ENCODE measurements at places on chromosomes 5 and 9.

- peak; percentile 72 for DNase-seq
Measured at GRCh38 chr5:181190711-181191525, 14.1 kb downstream of the TRIM7 start.

GRCh38 chr9:114888607-114889006 lies 41.8 kb downstream of the TNFSF8 start:
- no peak for DNase-seq

GRCh38 chr5:89273289-89273688 lies 390.3 kb upstream of the MEF2C start:
- no peak for DNase-seq

DNA sequence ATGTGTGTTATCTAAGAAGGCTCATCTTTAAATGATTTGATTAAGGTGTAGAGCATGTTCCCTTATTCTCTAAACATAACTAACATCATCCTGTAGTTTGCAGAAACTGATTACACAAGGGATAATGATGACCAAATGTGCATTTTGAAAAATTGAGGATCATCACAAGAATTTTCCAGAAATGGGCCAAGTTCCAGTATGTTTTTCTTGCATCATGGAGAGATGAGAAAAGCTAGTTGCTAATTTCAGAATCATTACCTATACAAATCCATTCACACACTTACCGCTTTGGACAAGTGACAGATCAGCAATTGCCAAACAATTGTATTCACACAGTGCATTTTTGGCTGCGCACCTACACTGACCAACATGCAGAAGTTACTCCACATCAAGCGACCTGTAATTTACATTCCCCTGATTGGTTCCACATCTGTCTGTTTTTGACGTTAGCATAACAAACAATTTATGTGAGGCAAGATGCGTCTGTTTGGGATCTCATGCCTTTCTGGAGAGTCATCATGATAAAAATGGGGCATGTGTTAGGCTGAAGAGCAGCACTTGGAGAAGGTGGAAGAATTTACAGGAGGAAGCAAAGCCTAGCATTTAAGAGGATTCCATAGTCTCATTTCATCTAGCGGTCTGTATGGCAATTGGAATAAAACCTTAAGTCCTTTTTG lies 2.8 kb upstream of the BNC2 start:
- no peak for DNase-seq

GRCh38 chr9:120888626-120889025 lies 11.6 kb upstream of the PHF19 start:
- no peak for DNase-seq

DNA sequence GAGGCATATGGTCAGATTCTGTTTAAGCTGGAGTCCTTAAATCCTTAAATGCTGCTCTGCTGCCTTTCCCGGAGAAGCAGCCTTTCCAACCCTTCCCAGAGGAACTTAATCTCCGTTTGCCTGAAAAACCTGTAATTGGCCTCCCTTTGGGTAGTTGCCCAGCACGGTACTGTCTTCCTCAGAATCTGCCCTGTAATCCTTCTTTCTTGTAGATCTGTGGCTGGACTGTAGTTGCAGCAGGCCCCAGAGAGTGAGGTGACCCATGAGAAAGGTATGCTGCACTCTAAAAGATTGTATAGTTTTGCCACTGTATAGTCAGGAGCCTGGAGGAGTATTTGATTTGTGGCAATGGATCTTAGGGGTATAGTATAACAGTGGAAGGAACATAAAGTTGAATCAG lies 11.7 kb downstream of the SPIN1 start:
- no peak for DNase-seq

GRCh38 chr5:167263185-167263584 lies 1028.3 kb upstream of the WWC1 start:
- DNase-seq, result no peak

DNA sequence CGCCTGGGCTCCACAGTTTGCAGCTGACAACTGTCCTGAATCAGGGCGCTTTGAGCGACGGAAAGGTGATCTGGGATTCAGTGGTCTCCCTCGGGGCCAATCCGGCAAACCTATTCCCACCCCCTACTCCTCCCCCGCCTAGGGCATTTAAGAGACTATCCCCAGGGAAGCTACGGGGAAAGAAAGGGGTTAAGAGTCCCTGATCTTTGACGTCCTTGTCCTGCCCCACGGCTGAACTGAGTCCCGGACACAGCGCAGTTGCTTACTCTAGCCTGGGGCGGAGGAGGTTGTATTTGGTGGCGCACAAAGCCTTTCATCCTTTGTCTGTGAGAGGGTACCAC lies 3.4 kb downstream of the RORB start:
- DNase-seq, result peak; percentile 56

DNA sequence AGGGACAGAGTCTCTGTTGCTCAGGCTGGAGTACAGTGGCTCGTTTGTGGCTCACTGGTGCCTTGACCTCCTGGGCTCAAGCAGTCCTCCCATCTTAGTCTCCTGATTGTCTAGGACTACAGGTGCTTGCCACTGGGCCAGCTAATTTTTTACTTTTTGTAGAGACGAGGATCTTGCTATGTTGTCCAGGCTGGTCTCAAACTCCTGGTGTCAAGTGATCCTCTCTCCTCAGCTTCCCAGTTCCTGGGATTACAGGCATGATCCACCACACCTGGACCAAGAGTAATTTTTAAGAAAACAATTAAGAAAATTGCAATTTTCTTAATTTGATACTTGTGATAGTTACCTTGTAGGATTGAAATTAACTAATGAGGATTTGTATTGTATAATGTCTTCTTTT lies 73.9 kb downstream of the GPBP1 start:
- DNase-seq, result no peak

DNA sequence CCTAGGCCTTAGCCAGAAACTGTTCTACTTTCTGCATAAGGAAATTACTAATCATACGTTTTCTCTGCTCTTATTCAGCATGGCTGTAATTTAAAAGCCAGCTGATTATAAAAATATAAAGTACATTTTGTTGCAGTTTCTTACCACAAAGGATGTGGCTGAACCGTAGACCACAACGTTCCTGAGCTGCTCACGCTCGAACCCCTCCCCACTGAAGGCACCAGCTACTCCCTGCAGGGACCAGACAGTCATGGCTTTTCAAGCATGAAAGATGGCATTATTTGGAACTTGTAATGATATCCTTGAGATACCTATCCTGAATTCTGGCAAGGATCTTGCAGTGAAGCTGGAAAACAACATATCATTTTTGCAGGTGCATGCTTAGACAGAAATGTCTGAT lies 91.8 kb upstream of the DMRT1 start:
- no peak for DNase-seq

DNA sequence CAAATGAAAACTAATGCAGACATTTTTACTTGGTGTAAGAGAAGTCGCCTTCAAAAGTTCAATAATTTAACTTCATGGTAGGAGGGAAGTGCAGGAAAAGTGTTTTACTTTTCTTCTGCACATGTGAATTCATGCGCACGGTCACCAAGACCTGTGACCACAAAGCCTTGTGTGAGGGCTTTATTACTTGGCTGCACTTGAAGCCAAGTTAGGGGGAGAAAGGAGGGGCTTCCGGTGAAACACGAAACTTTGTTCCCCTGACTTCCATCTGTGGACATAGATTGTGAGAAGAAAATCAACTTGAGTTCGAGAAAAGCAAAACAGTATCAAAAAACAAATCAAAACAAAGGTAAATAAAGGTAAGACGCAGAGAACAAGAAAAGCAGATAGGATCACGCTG lies 239.9 kb downstream of the ROR2 start:
- DNase-seq, result no peak

GRCh38 chr5:95986001-95986400 lies 24.4 kb upstream of the ELL2 start:
- DNase-seq, result no peak

GRCh38 chr5:108504974-108505373 lies 123.1 kb upstream of the FBXL17 start:
- DNase-seq, result no peak

DNA sequence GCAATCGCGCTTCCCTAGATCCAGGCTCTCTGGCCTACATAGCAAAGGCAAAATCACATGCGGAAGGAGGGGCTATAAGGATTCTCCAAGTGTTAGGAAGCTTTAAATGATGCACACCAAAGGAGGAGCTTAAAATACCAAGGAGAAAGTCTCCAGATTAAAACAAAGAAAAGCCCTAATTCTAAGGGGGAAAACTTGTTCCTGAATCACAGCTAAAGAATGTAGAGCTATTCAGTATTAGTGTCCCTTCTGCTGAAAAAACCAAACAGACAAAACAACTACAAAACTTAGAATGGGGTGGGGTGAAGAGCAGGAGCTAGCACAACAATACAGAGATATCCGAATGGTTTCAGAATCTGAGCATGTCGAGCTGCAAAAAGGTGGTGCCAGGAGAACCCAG lies 213.7 kb downstream of the DCP2 start:
- no peak for DNase-seq

- no peak for DNase-seq
Measured at GRCh38 chr9:108245331-108245730, 610.5 kb downstream of the ACTL7B start.

DNA sequence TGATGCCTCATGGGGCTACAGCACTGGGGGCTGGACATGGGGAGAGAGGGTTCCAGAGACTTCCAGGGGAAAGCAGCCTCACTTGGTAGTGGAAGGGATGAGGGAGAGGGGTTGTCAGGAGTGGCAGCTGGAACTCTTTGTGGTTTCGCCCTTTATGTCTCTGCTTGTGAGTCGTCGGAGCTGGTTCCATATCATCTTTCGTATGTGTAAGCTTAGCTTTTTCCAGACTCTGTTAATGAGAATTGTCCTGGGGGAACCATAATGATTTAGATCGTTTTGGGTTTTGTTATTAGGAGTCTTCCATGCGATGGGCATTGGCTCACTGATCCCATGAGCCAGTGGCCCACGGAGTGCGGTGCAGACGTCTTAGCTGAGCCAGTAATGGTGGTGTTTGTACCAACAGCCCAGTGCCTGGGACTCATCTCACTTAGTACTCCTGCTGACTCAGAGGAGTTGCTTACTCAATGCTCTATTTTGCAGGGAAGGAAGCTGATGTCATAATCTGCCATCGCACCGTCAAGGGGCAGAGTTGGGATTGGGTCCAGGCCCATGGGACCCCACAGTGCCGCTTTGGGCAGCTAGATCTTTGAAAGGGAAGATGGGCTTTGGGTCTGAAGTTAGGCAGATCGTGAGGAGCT lies 48.5 kb downstream of the NEK6 start:
- no peak for DNase-seq

DNA sequence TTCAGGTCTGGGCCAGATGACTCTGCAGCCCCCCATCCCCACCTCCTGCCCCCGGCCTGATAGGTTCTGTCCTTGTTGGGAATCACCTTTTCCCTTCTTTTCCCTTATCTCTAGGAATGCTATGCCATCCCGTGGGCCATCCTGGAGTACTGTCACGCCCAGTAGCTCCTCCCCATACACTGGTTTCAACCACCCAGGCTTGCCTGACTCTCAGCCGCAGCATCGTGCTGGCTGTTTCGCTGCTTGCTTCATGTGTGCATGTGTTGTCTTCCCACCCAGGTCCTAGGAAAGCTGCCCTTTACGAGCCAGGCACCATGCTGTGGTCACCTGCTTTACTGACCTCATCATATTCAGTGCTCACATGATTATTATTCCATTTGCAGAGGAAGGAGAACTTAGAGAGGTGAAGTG lies 71.8 kb downstream of the ANGPTL2 start:
- no peak for DNase-seq

DNA sequence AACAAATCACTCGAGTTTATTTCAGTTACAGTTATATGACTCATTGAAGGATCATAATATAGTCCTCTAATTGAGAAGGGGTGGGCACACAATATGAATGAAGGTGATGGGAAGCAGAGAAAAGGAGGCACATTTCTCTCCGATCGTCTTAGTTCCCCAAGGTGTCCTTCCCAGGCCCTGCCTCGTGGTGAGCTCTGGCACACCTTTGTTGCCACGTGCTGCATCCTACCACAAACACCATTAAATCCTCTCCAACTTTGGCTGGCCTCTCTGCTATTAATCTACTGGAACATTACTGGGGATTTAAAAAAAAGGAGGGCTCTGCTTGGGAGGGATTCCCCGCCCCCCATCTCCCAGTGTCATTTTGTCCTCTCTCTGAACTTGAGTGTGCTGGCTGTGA lies 42.9 kb downstream of the CDH6 start:
- DNase-seq, result no peak

GRCh38 chr9:73738741-73739530 lies 587.3 kb downstream of the ANXA1 start:
- DNase-seq, result no peak

DNA sequence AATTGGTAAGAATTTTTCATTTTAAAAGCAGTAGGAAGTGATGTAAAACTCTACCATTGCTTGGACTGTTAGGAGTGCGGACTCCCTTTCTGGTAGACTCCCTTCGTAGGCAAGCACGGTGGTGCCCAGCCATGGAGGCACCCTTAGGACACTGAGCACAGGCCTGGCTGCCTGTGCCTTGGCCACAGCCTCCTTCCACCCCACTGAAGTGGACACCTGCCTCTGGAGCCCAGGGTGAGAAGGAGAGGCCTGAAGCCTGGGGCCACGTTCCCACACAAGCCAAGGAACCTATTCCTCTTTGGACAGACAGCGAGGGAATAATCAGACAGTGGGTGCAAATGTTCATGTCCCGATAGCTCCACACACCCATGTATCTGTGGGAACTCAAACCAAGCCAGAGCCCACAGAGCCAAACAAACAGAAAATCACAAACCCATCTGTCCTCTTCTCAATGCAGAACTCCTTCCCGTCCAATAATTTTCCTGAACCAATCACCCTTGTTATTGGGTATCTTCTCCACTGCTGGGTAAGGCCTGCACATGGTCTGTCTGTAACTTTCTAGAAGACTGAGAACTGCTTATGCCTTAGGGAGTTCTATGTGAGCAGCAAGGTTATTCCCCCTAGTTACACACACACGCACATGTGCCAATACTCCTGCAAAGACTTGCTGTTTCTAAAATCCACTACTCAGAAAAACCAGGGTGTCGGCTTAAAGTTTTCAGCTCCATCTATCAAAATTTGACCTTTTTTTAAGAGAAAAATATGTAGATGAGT lies 45.2 kb downstream of the UBE2QL1 start:
- DNase-seq, result no peak

DNA sequence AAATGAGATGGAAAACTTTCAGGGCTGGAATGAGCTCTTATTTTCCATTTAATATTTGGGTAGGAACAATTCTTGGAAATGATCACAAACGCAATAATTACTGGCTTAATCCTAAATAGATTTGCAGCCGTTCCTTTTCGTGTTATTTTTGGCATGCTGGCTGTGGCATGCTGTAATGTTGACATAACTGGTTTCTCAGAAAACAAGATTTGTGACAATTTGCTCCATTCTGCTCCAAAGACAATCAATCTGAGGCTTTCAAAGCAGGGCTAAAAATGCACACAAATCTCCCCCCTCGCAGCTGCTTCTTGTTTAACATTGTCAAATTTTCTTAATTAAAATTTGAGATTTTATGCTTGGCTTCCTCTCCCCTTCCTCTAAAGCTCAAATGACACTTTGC lies 151.2 kb downstream of the TTC39B start:
- DNase-seq, result no peak

DNA sequence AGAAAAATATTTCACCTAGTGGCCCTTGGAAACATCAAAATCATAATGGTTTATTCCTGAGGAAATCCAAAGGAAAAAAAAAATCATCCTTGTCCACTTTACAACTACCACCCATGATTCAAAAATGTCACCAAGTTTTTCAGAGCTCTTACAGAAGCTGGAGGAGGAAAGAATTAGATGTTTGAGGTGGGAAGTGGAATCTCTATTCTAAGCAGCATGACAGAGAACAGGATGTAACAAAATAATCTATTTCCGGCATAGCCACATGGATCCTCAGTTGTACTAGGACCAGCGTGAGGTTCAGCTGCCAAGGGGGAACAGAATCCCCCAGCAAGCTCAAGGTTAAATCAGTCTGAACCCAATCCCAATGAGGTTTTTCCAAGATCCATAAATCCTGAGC lies 40.2 kb downstream of the FBXW11 start:
- no peak for DNase-seq

- no peak for DNase-seq
Measured at GRCh38 chr5:163384669-163385068, 52.7 kb upstream of the CCNG1 start.

Measured in ecto neural progenitor cell (in vitro differentiated cells).